ENCODE measurements at places on chromosomes 12 and 14. TPM values are rescaled to one million over a fixed set of nuclear protein-coding genes. Genes with fewer than 3 reads are reported as not detected.
A peak's percentile ranks its signal among the peaks of the same experiment; 100 is the strongest.

Gene ERP27
- total RNA-seq: not detected

- H3K4me1 ChIP-seq: no peaks in the 10 kb centered on the region
- H3K27ac ChIP-seq: peak overlapping the region; percentile 75
These were observed 648 bp downstream of the SNX6 start for GRCh38 chr14:34629344-34629656.

Gene HHIPL1
- total RNA-seq: not detected

DNA sequence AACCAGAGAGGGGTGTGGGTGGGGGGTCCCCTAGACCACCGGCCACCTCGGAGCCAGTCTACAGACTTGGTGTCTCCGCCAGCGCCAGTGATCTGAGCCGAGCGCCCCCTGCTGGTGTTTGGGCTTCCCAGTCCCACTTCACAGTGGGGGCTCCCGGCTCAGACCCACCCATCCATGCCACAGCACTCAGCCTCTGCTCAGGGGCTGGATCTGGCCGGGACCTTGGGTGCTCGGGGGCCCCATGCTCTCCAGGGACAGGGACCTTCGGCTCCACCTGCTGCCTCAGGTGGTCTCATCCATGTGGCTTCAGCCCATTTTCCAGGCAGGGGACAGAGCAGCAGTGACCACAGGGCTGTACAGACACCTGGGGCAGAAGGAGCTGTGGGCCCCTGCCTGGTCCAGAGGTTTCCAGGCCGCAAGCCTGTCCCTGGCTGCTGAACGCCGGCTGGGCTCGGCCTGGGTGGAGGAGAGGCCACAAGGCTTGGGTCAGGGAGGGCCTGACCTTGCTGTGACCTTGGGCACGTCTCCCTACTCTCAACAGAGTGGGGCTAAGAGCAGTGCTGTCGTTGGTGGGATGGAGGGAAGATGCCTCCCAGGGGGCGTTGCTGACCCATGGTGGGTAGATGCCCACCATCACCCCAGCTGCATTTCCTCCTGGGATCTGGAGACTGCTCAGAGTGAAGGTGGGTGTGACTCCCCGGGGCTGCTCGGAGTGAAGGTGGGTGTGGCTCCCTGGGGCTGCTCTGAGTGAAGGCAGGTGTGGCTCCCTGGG lies 86.3 kb downstream of the KIF26A start:
- peak; percentile 91 for DNase-seq
- H3K27ac ChIP-seq: peak overlapping the region; percentile 97
- peaks cover 10% of the 10 kb centered on the region for H3K36me3 ChIP-seq
- H3K4me3 ChIP-seq: peak overlapping the region; percentile 70
- no peaks in the 10 kb centered on the region for H3K27me3 ChIP-seq

GRCh38 chr14:81946375-81946774 lies 412.7 kb upstream of the SEL1L start:
- no peak overlapping the region for H3K4me3 ChIP-seq
- peaks cover 7% of the 10 kb centered on the region for H3K4me1 ChIP-seq
- H3K27ac ChIP-seq: no peak overlapping the region
- no peak for DNase-seq
- H3K27me3 ChIP-seq: no peaks in the 10 kb centered on the region

DNA sequence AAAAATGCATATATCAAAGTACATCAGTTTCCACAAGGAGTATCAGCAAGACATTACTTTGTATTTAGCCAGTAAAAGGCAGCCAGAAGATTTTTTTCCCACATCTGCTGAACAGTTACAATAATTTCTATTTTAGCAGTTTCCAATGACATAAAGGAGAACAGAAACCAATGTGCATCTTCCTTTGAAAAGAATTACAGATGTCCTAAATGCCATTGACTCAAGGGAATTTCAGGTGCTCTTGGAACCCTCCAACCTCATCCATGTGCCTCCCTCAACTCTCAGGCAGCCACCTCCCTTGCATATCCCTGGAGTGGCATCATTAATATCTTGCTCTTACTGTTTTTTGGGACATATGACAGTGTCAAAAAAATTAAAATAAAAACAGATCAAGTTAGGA lies 62.2 kb upstream of the ST8SIA1 start:
- DNase-seq: no peak
- no peaks in the 10 kb centered on the region for H3K4me1 ChIP-seq
- no peaks in the 10 kb centered on the region for H3K27me3 ChIP-seq
- H3K27ac ChIP-seq: no peak overlapping the region

DNA sequence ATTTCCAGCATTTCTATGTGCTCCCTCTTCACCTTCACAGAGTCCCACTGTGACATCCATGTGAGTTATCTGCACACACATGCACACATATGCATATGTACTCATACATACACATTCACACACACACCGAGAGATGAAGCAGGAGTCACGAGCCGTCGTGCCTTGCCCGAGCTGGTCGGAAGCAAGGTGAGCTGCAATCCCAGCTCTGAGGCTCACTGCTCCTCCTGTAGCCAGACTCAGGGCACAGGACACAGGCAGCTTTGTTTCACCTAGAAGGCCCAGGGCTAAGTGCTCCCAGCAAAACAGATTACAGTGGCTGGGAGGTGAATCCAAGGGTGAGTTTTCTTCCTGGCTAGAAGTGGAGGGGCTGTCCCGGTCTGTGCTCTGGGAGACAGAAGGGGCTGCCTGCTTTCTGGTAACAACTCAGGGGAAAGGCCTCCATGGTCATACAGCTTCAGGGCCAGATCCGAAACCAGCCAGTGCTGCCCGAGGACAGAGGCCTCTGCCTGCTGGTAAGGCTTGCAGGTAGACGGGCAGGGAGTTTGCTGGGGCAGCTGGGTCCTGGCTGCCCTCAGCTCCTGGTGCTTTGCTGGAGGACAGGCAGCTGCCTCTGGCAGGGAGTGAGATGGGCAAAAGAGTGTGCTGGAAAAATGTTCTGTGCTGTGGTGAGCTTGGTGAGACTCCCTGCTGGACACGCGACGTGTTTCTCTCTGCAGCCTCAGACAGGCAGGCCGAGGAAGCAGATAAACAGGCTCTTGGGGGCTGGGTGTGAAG lies 123.7 kb downstream of the CRACR2A start:
- H3K4me3 ChIP-seq: no peak overlapping the region
- H3K27ac ChIP-seq: no peak overlapping the region
- H3K36me3 ChIP-seq: no peaks in the 10 kb centered on the region
- DNase-seq: no peak
